ENCODE measurements at places on chromosomes 16 and 17. TPM values are rescaled to one million over a fixed set of nuclear protein-coding genes. Genes with fewer than 3 reads are reported as not detected.
A peak's percentile ranks its signal among the peaks of the same experiment; 100 is the strongest.

DNA sequence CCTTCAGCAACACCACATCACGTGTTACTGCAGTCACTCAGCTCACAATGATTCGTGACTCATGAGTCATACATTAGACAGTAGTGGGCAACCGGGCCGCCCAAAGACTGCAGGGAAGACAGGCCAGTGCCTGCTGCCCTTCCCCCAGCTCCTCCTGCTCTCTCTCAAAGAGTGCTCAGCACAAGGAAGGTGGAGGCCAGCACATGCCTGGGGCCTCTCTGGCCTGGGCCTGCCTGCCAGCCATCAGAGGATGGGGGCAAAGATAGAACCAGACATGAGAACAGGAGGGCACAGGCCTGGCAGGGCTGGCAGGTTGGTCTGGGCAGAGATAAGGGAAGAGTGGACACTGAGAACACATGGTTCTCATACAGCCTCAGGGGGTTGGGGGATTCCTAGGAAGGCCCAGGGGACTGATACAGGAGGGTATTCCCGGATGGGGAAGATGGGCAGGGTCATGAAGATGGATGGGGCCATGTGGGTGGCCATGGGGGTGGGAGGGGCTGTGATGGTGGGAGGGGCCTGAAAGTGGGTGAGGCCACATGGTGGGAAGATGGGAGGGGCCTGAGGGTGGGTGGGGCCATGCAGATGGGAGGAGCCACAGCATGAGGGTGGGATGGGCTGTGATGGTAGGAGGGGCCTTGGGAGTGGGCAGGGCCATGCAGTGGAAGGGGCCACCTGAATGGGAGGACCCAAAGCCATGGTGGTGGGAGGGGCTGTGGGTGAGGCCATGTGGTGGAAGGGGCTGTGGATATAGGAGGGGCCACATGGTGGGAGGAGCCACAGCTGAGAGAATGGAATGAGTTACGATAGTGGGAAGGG lies 29.0 kb downstream of the KATNB1 start:
- DNase-seq = no peak

DNA sequence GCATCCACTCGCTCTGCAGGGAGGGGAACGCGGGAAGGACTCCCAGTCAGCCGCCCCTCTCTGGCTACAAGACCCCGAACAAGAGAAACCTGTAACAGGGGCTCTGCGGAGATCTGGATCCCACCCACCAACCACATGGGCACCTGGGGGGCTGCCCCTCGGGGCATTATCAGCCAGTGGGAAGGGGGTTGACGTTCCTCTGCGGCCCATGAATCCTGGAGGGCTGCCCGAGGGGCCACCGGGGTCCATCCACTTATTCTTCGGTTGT lies 1.8 kb upstream of the PCGF2 start:
- no peak for DNase-seq

GRCh38 chr17:56595831-56596690 lies 2.6 kb downstream of the NOG start:
- DNase-seq = no peak

DNA sequence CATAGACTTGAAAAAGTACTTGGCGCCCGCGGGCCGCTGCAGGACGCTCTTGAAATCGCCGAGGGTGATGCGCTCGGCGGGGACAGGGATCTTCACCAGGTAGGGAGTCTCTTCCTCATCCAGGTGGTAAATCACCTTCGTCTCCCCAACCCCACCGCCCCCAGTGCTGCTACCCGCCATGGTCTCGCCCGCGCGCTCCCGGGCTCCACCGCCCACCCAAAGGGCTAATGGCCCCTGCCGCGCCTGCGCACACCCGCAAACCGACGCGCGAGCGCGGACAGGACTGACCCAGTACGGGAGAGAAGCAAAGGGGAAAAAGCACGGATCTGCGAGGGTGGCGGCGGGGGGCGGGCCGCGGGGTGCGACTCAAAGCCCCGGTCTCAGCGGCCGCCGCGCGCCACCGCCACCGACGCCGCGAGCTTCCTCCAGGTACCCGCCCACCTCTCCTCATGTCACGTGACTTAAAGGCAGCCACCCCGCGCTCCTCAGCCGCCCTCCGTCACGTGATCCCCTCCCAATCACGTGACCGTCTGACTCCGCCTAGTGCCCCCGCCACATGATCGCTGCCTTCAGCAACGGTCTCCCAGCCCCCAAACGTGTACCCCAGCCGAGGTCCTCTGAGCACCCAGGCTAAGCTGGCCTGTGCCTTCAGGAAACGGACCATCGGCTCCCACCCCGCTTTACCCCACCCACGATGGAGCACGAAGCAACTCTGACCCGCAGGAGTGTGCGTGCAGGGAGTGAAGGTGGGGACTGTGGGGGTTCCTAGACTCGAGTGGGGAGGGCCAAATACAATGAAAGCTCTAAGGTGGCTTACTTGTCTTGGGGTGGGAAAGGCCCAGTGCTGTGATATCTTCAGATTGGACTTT lies at the start of gene DVL2:
Gene DVL2, minus strand, starts transcription at position 435 of the 869 bp plus-strand sequence. Its CDS starts 255 bp downstream, at position 180.
- DNase-seq = peak; percentile 84

- no peak for DNase-seq
Measured at GRCh38 chr16:424033-424622, 1.3 kb upstream of the RAB11FIP3 start.

DNA sequence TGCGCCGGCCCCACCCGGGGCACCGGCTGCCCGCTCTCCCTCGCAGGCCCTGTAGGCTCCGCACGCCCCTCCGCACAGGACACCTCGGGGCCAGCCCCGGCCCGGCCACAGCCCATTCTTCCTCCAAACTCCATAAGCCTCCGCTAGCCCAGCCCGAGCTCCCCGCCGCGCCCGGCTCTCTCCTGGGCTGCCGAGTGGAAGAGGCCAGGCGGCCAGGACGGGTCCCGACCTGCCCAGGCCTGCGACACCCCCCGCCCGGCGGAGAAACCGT lies 397 bp downstream of the NCOR1 start:
- no peak for DNase-seq

- DNase-seq = no peak
Measured at GRCh38 chr17:19375732-19376131, 2.6 kb upstream of the MAPK7 start.

GRCh38 chr17:37698132-37698910 lies 46.5 kb downstream of the HNF1B start:
- no peak for DNase-seq

DNA sequence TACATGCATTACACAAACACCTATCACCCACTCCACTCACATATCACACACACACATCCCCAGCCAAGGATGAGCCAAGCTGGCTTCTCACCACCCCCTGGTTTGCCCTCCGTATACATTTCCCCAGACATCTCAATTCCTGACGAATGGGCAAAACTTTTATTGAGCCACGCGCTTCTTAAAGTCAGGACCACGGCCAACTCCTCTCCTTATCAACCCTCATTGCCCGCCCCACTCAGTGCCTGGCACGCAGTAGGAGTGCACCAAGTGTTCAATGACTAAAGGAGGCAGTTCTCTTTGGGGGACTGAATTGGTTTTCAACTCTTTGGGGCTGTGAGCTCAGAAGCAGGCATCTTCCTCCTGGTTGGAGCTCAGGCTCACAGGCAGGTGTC lies 22.5 kb upstream of the C16orf78 start:
- no peak for DNase-seq

DNA sequence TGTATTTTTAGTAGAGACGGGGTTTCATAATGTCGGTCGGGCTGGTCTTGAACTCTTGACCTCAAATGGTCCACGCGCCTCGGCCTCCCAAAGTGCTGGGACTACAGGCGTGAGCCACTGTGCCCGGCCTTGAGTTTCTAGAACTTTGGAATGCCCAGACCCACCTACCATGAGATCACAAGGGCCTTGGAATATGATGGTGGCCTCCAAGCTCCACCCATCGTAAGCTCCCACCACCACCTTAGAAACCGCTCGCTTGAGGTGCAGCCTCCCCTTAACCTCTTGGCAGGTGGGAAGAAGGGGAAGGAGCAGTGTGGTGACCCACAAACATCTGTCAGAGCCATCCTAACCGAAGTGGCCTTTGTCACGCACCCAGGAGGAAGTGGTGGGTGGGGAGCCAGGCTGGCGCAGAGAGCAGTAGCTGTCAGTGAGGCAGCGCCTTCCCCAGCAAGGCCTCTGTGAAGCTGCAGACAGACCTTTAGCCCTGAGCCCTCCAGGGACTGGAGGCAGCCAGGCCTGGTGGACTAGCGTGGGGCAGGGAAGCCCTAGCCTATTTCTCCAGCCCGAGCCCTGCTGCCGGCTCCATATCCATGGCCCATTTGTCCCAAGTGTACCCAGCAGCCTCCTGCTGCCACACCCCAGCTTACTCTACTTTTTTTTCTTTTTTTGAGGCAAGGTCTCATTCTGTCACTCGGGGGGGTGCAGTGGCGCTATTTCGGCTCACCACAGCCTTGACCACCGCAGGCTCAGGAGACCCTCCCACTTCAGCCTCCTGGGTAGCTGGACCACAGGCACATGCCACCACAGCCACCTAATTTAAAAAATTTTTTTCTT lies 13.1 kb upstream of the SEPHS2 start:
- no peak for DNase-seq

The C17orf78 gene
- total RNA-seq = not detected

The LGALS9B gene
- total RNA-seq = not detected

The HS3ST2 gene
- 0.16 TPM for total RNA-seq

The PRAC1 gene
- 7.7 TPM for total RNA-seq

The HEXIM2 gene
- total RNA-seq = 2.0 TPM

The MYOCD gene
- total RNA-seq = 59.5 TPM

Measured in urinary bladder (tissue), 4 donors.